IPS-NIHi11 (cell line): ENCODE measurements at places on chromosomes 12 and 14.
A peak's percentile ranks its signal among the peaks of the same experiment; 100 is the strongest.

DNA sequence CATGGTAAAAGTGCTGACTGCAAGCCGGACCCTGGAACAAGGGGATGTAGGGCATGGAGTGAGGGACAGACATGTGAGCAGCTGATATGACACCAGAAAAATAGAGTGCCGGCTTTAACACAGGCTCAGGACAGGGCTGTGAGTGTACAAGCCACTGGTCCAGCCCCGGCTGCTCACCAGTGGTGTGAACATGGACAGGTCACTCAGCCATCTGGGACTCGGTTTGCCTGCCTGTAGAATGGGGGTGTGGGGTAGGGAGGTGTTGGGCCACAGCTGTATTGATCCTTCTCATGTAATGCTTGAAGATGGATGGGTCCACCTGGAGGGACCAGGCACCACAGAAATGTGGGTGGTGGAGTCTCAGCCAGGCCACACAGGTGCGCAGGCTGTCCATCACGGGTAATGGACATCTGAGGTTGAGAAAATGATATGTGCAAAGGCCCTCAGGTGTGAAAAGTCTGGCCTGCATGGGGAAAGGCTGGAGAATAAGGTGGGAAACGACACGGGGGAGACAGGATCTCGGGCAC is 10.6 kb upstream of the KRT74 start:
- DNase-seq: no peak

DNA sequence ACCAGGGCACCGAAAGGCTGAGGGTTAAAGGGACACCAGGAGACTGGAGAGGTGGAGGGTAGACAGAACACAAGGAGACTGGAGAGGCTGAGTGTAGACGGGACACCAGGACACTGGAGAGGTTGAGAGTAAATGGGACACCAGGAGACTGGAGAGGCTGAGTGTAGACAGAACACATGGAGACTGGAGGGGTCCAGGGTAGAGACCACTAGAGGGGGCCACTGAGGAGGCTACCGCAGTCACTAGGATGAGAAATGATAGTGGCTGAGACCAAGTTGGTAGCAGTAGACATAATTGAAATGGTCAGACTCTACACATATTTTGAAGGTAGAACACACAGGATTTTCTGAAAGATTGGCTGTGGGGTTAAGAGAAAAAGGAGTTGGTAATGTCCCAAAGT is 68.2 kb downstream of the PAH start:
- peak; percentile 18 for DNase-seq

- no peak for DNase-seq
Measured at GRCh38 chr12:92732716-92733115, 29.9 kb downstream of the PLEKHG7 start.

GRCh38 chr12:97940629-97941028 is 478.0 kb downstream of the RMST start:
- DNase-seq: no peak

DNA sequence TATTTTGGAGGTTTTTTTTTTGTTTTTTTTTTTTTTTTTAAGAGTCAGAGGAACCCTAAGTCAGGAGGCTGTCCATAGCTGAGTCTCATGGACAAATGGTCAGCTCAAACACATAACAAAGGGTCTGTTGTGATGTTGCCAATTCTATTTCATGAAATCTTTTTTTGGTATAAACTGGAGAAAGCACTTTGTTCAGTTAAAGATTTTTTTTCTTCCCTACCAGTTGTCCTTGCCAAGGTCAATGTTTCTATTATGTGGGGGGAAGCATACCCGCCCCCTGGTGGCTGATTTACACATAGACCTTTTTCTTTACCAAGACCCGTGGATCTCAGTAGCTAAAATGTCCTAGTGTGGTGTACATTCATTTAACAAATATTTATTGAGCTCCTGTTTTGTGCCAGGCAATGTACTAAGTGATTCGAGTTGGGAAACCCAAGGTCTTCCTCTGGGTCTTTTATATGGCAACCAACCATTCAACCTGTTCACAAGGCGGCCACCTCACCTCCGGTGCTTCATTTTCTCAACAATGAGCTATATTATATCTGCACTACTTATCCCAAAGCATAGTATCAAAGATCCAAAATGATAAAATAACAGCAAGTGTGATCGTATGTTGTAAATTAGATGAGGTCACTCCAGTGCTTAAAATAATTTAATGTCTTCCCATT is 214.5 kb downstream of the PAH start:
- DNase-seq: peak; percentile 71

GRCh38 chr12:5718680-5719079 is 226.4 kb downstream of the ANO2 start:
- DNase-seq: no peak

GRCh38 chr12:31226639-31227038 is 99.3 kb downstream of the SINHCAF start:
- DNase-seq: no peak

DNA sequence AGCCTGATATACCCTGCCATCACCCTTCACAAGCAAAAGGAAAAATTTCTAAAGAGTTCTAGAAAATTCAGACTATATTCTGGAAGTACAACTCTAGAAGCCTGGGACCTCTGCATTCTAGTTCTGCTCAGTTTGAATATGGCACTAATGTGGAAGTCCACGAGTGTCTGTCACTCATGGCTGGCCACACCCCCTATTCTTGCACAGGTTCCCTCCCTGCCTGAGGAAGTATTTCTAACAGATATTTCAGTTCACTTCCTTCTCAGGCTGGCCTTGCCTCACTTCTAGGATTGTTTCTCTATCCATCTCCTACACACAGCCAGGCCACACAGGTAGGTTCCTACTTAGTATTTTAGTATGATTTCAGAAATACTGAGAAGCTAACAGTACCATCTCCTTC is 67.4 kb downstream of the PHLDA1 start:
- DNase-seq: no peak

DNA sequence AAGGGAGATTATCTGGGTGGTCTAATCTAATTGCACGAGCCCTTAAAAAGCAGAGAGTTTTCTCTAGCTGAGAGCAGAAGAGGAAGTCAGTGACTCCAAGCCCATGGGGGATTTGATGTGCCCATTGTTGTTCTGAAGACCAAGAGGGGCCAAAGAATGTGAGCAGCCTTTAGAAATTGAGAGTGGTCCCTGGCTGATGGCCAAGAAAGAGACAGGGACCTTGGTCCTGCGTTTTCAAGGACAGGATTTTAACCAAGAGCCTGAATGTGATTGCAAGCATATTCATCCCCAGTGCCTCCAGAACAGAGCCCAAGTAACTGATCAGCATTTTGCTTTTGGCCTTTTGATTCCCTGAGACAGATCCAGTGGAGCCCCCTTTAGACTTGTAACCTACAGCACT is 1353.9 kb downstream of the AACS start:
- DNase-seq: no peak

DNA sequence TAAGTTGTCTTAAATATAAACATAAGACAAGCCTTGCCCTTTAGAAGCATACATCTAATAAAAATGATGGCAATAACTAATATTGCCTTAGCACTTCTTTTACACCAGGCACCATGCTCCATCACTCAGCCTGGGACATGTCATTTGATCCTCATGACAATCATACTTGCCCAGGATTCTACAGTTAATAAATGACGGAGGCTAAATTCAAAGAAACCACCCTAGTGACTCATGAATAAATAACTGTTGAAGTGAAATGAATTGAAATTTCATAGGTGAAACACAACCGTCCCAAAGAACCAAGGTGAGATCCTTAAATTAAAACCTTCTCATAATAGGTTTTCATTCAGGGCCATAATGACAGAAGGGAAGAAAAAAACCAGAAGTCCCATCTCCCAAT is 89.5 kb downstream of the GRIN2B start:
- no peak for DNase-seq

DNA sequence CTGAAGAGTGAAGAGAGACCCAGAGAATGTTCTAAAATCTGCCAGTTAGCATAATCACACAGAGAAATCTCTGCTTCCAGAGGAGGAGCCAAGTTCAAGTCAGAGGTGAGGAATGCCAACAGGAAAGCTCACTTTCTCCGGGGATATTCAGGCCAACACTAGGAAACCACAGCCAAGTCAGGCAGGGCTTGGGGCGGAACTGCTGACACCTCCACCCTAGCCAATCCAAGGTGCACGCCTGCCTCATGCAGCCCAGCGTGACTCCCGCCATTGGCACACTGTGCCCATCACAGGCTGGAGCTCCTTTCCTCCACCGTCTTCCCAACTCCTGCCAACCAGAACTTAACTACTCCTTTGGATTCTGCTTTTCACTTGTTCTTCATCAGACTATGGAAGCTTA is 374.3 kb upstream of the CCDC196 start:
- no peak for DNase-seq

DNA sequence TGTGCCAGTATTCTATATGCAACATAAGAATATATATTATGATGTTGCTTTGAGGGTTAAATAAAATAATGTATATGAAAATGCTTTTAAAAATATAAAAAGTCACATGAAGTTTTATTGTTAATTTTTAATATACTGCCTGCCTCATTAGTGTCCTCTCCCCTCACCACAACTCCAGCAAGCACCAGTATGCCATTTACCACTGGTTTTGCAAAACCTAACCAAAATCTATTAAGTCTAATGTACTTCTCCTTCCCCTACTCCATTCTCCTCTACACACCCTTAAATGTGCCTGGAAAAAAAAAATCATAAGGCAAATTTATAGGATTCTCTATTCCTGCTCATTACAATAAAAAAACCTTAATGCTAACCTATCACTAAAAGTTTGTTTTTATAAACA is 24.0 kb upstream of the GNG2 start:
- no peak for DNase-seq

GRCh38 chr14:92686900-92687427 is 61.5 kb downstream of the LGMN start:
- peak; percentile 98 for DNase-seq

DNA sequence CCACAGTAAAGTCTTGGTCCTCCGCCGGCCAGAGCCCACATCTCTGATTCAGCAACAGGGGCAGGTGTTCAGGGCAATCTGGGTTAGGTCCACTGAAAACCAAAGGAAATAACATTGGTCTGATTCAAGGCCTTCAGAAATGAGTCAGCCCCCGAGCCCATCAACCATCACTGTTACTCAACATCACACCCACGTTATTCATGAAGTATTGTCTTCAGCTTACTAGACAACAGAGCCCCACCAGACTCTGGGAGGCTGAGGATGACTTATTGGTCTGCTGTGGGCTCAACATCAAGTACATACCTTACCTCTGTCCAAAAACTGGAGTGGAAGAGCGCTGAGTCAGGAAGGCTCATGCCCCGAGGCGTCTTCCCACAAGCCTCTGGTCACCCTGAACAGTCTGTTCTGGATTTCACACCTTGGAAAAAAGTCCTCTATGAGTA is 97.5 kb downstream of the ZFP36L1 start:
- DNase-seq: no peak

DNA sequence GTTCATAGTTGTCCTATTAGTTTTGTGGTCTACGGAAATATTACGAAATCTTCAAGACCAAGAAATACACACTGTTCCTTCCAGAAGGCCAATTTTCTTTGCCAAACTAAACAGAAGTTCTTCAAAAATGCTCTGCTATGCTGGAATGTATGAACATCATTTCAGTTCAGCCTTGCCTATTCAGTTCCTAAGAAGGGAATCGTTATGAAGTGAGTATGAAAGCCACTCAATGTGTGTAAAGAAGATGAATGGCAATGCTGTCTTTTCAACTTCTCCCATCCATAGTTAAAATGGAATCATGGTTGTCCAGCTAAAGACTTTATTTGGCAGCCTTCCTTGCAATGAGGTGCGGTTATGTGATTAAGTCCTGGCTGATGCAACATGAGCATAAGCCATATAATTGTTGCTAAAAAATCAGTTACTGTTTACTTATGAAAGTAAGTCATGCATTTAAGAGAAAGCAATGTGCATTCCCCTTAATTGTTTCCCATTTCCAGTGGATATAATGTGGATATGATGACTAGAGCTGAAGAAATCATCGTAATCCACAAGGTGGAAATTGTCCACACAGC is 73.8 kb upstream of the PTPRR start:
- DNase-seq: no peak

DNA sequence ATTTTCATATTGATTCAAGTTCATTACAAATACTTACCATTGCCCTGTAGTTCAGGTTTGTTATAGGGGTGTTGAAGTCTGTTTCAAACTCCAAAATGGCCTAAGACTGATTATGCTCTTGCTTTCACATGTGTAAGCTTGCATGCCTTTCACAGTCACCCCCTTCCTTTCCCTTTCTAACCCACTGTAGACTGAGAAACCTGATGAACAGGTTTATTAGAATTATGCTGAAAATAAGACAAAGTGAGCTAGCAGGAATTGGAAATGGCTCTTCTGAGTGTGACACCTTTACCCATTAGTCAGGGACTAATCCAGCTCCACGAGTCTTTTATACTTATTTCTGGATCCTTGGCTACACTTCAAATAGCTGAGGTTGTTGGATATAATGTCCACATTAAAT is 38.9 kb downstream of the FBXO33 start:
- peak; percentile 11 for DNase-seq
